ENCODE measurements at places on chromosomes 5 and 9.

DNA sequence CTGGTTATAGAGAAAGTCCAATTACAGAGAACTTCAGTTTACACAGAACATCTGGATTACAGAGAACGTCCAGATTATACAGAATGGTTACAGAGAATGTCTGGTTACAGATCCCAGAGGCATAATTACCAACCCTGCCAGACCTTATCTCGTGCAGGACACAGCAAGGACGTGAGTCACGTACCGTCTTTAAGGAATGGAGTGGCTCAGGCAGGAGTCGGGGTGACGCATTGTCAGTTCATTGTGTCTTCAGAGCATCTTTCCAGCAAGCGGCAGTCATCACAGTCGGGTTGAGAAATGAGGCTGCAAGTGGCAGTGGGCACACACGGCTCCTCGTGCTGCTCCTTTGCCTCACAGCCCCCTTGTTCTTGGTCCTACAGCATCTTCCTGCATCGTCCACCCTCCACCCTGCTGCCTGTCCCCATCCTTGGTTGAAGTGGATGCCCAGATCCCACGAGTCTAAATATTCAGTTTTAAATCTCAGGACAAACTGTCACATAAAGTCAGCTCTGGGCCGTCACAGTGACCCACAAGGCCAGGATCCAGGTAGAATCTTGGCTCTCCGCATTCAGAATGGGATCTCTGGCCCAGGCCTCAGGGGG, 30.0 kb upstream of the SLC6A19 start:
- DNase-seq, result no peak

GRCh38 chr5:150780816-150781221, 2.3 kb downstream of the SMIM3 start:
- no peak for DNase-seq

DNA sequence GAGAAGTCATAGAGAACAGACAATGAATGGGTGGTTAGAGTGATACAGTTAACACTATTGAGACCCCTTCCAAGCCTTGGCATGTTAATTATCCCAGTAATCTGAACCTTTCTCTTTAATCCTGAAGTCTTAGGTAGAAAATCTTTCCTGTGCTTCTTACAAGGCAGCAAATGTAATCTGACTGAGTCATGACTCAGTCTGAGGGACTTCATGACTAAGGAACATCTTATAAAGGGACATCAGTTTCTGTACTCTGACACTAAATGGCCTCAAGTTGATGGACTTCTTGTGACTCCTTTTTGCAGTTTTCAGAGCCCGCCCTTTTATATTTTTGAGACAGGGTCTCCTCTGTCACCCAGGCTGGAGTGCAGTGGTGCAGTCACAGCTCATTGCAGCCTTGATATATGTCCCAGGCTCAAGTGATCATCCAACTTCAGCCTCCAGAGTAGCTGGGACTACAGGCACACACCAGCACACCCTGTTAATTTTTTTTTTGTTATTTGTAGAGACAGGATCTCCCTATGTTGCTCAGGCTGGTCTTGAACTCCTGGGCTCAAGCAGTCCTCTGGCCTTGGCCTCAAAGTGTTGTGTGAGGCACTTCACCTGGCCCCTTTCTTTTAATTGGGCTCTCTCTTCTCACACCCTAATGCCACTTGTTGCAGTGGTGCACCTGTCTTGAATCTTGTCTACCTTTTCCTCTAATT, 9.5 kb downstream of the EXOSC3 start:
- no peak for DNase-seq

DNA sequence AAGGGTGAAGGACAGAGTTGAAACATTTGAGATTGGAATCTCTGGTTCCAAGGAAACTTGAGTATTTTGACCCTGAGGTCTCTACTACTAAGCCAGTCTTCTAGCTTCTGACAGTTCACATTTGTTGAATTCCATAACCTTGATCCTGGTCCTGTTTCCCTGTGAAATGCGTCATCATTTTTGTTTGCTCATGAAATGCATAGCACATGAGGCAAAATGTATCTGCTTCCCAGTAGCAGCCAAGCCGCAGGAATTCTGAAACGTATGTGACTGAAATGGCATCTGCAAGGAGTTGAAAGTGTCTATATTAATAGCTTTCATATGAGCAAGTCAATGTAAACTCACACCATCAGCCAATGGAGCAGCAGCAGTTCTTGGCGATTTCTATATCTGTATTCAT, 307.9 kb downstream of the CSNK1G3 start:
- DNase-seq, result no peak

DNA sequence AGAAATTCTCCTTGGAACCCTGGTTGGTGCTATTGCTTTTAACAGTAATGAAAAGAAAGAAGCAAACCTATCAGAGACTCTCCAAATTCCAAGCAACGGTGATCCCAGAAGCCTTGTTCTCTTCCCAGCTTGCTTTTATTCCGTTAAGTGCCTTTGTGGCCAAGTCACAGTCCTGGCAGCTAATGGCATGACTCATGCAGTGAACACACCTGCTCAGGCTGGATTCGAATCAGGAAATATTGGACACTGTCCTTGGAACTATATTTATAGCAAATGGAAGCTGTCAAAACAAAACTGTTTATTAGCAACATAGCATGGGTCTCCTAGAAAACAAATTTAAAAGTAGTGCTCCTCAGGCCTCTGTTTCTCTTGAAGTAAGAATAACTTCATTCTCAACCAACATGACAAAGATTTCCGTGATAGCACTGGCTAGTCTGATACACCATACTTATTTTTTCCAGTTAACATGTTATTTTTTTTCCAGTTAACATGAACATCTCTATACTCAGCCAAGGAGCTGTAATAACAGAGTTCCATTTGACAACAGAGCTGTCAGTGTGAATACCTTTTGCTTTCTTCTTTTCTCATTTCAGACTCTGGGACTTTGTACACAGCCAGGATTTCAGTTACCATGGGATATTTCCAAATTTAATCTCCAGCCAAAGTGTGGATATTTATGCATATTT, 502.4 kb downstream of the GADD45G start:
- DNase-seq, result no peak

DNA sequence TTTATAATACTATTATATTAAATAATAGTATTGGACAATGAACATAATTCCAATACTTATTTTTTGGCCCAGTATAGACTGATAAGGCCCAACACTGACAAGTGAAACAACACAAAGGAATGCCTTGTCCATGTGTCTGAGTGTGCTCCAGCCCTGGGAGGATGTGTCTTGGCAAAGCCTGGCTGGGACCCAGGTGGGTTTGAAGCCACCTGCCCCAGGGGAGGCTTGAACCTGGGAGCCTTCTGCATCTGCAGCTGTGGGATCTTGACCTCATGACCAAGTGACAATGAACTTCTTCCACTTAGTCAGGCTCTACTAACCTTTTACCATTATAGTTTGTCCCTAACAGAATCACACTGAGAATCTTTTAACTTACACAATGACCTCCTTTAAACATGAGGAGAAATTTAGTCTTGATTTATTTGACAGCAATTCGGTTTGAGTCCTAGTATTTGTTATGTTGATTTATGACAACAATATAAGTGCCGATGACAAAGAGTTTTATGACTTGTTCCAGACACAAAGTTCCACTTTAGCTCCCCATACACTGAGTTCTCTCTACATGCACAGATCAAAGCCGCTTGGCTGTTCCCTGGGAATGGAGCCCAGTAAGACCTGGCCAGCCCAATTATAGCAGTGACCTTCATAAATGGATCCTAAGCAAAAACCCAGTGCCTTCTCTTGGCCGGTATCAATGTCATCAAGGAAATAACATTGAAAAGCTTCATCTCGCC, 294.5 kb downstream of the CTNND2 start:
- no peak for DNase-seq

DNA sequence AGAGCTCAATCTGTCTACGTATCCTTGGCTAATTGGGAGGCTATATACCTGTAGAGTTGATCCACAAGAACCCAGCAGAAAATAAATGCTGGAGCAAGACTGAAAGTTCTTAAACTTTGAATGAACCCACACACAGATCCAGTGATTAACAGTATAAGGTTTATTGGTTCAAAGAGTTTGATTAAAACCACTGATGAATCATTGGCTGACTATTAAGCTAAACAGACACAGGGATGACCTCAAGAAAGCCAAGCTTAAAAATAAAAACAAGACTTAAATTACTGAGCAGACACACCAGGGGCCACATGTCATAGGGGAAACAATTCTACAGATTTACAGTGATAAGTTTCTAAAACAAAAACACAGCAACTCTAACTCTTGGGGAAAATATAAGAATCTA, 163.6 kb downstream of the SPATA31D1 start:
- DNase-seq, result no peak

DNA sequence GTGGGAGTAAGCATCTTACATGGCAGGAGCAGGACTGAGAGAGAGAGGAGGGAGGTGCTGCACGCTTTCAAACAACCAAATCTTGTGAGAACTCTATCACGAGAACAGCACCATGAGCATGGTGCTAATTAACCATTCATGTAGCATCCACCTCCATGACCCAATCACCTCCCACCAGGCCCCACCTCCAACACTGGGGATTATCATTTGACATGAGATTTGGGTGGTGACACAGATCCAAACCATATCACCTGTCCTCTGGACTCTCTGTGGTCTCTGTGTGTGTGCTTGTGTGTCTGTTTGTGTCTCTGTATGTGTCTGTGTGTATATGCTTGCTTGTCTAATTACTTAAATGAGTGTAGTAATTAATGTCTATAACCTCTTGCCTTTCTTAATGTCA, 31.1 kb downstream of the SEC61B start:
- no peak for DNase-seq

DNA sequence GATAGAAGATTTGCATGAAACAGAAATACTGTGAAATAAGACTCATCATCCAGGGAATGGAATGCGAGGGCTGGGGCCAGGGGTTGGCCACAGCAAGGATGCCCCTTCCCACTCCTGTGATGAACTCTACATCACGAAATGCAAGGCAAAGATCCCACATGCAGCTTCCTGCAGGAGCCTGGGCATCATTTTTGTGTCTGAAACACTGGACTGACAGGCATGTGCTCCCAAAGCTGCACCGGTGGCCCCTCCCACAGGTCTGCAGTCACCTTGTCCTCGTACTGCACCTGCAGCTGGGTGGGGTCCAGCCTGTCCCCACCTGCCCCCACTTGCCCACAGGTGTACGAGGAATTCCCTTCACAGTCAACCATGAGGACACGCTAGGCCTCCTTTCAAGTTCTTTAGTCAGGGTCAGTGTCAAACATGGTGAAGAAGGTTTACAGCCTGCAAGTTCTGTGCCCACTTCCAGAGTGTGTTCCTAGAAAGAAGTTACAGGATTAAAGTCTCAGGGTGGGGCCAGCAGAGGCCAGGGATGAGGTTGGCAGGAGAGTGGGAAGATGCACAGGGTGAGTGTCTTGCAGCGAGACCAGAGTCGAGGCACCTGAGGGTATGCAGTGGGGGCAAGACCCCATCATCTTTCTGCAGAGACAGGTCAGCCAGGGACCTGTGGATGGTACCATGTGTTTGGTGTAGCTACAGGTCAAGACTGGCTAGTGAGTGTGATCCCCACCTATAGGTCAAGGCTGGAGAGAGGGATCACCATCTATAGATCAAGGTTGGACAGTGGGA, 155.0 kb upstream of the IRX2 start:
- no peak for DNase-seq

DNA sequence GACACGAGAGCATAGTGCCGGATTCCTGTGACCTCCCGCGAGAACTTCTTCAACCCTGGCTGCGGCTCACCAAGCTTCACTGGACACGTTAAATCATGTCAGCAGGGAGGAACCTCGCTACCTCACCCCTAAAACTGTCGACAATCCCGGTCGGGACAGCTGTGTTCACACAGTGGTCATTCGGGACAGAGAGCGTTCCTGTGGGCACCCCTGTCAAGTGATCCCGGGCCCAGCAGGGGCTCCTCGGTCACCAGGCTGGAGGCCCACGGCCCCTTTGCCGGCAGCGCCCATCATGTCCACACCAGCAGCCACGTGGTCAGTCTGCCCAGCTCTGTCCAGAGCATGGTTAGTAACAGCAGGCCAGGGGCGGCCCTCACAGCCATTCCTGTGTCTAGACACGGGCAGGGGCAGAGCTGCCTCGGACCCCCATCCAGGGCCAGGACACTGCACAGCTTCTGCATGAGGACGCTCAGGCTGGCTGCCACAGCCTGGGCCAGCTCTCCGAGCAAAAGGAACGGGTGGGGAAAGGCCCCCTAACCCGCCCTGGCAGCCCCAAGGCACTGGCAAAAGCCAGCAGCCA, 3.5 kb downstream of the INPP5E start:
- DNase-seq, result no peak

- DNase-seq, result no peak
Measured at GRCh38 chr5:104541141-104541785, 978.7 kb upstream of the NUDT12 start.

DNA sequence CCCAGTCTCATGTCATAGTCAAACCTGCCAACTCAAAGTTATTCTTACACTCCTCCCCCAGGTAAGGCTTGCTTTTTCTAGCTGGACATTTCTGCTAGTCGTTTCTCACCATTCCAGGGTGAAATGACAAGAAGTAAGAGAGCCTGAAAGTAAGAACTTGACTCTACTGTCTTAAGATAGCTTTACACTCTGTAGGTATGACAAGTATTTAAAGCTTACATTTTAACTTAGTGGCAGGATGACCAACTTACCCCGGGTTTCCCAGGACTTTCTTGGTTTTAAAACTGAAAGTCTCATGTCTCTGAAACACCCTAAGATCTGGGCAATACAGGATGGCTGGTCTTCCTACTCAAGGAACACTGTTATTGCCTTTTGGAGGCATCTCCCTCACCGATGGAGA, 67.5 kb upstream of the PIK3R1 start:
- no peak for DNase-seq

- no peak for DNase-seq
Measured at GRCh38 chr5:58153255-58153654, 306.6 kb downstream of the PLK2 start.

- no peak for DNase-seq
Measured at GRCh38 chr9:131015876-131016397, 7.0 kb downstream of the LAMC3 start.

GRCh38 chr9:129979071-129979745, 63.8 kb downstream of the FNBP1 start:
- DNase-seq, result no peak

DNA sequence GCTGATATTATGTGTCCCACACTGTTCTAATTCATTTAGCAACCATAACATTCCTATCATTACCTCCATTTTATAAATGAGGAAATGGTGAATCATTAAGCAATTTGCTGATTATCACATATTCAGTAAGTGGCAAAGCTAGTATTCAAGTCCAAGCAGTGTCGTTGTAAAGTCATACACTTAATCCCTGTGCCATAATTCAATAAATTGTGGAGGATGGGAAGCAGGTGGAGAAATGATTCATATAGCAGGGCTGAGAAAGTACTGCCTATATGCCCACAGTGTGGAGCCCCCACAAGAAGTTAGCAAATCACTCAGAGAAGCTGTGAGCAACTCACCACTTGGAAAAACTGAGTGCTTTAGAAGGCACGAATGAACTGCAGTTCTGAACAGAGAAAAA, 691.0 kb downstream of the PTPRD start:
- DNase-seq, result no peak

GRCh38 chr5:159362220-159362619, 31.9 kb upstream of the IL12B start:
- DNase-seq, result no peak

GRCh38 chr9:38296807-38297206, 95.7 kb upstream of the ALDH1B1 start:
- no peak for DNase-seq

Data from CD4-positive, alpha-beta T cell treated with Interleukin-2 at 100 ng/mL for 4 hours (primary cell).